ENCODE measurements at places on chromosomes 13 and 19.
A peak's percentile ranks its signal among the peaks of the same experiment; 100 is the strongest.

- no peak for DNase-seq
Observed at GRCh38 chr19:4374498-4375163, 25.7 kb downstream of the SH3GL1 start.

DNA sequence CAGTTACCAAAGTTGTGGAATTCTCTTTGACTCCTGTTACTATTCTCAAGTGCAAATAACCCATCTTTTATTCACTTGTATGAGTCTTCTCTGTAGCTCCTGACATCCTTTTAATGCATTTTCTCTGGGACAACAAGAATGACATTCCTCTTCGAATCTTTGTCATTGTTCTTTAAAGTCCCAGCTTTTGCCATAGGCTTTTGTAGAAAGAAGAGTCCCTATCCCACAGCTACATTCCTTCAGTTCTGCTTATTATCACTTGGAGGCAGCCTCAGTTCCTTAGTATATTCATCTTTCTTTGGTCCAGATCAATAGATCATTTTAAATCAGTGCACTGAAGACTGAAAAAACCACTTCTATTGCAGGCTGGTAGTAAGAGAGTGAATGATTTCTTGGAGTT lies 560.2 kb downstream of the DACH1 start:
- DNase-seq: no peak

DNA sequence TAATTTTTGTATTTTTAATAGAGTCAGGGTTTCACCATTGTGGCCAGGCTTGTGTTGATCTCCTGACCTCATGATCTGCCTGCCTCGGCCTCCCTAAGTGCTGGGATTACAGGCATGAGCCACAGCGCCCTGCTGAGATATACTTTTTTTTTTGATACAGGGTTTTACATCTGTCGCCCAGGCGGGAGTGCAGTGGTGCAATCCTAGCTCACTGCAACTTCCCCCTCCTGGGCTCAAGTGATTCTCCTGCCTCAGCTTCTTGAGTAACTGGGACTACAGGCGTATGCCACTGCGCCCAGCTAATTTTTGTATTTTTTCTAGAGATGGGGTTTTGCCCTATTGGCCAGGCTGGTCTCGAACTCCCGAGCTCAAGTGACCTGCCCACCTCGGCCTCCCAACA lies 2.0 kb downstream of the COLGALT1 start:
- no peak for DNase-seq

GRCh38 chr13:51047434-51048165 lies 63.5 kb downstream of the C13orf42 start:
- DNase-seq: no peak

GRCh38 chr13:60431108-60431700 lies 34.2 kb downstream of the TDRD3 start:
- no peak for DNase-seq

DNA sequence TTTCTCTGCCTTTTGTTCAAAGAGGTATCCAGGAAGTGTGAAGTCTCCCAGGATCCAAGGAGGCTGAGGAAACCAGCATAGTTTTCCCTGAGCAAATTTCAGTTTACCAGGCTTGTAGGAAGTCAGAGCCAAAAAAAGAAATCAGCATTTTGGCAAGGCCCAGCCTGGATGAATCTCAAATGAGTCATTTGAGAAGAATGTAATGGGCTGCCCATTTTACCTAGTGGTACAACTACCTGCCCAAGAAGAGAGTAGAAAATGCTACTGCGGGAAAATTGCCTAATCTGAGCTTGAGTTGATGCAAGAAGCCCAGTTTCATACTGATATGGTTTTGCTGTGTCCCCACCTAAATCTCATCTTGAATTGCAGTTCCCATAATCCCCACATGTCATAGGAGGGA lies 284.1 kb upstream of the ZNF507 start:
- DNase-seq: no peak

DNA sequence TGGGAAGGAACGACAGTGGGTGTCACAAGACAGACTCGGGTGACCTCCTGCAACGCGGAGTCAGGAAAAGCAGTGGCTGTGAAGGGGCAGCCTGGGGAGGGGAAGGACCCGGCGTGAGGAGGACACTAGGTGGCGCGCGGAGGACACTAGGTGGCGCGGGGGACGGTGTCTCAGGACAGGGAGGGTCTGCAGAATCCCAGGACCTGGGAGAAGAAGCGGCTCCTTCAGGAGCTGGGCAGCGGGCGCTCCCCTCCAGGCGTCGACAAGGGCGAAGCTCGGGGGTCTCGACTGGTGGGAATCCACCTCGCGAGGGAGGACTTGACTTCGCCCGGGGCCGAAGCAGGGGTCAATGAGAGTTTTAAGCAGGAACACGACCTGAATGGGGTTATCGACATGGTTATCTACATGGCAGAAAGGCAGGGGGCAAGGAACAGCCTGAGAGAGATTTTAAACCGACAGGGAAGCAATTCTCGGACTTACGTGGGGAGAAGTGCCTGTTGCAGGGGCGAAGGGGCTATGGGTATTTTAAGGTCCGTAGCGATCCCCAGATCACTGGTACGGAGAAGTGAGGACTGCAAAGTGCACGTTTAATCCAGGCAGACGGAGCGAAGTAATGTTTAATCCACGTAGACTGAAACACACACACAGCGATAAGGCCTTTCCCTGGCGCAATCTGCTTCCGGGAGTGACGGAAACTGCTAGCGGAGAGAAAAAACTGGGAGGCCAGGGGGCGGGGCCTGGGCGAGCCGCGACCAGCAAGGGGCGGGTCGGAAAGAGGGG lies at the start of gene ZNF616:
ZNF616 (minus strand) TSS at position 687 of the 780 bp plus-strand sequence. CDS start 9,426 bp downstream, outside the sequence.
- DNase-seq: peak; percentile 98

GRCh38 chr19:51595190-51596175 lies 24.4 kb downstream of the ZNF175 start:
- no peak for DNase-seq

DNA sequence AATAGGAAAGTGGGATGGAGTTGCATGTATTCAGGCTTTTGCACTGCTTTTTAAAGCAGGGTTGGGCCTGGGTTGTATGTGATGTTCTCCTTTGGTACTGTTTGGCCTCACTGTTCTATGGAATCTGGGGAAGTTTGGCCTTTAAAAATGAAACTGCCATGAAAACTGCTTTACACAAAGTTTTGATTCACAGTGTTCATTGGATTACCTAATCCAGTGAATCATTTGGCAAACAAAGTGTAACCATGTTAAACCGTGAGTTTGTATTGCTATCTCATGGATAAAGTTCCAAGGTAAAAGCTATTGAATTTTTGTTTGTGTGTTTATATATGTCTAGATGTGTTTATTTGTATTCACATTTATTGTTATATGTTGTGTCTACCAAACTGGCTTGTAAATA lies 1658.6 kb downstream of the OLFM4 start:
- no peak for DNase-seq

DNA sequence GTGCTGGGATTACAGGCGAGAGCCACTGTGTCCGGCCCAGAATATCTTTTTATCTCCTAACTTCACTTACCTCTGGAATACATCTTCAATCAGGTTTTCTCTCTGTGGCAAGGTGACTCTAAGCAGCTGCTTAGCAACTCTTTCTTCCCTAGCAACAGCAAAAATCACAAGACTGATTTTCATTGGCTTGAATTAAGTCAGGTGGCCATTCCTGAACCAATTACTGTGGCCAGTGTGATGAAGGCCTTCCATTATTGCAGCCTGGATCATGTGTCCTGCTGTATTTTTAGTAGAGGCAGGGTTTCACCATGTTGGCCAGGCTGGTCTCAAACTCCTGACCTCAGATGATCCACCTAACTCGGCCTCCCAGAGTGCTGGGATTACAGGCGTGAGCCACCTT lies 9.0 kb upstream of the LTBP4 start:
- DNase-seq: no peak

- no peak for DNase-seq
Observed at GRCh38 chr19:47786566-47786965, 8.1 kb downstream of the SELENOW start.

DNA sequence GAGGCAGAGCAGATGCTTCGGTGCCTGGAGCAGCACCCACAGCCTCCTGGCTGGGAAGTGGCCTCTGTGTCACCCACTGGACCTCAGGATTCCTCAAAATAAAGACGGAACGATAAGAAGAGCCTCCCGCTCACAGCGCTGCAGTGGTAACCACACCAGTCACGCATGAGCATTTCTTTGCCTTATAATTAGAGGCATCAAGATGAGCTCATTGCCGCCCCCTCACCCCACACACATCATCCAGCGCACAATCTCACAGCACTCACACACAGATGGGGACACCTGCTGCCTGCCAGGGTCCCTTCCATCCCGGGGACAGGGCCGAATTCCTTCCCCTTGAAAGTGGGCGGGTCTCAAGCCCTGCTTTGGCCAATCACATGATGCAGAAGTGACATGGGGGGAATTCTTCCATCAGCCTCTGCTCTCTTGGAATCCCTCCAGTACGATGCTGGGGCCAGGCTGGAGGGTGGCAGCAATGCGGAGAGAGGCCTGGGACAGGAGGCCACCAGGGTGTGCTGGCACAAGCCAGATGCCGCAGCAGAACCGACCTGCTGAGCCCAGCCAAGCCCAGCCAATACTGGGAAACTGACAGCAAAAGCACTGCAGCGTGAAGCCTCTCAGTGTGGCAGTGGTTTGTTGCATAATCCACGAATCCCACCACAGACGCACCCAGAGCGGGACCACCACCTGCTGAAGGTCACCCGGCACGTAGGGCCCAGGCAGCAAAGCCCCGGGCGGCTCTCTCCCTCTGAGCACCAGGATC lies 16.0 kb downstream of the PIP5K1C start:
- DNase-seq: no peak

DNA sequence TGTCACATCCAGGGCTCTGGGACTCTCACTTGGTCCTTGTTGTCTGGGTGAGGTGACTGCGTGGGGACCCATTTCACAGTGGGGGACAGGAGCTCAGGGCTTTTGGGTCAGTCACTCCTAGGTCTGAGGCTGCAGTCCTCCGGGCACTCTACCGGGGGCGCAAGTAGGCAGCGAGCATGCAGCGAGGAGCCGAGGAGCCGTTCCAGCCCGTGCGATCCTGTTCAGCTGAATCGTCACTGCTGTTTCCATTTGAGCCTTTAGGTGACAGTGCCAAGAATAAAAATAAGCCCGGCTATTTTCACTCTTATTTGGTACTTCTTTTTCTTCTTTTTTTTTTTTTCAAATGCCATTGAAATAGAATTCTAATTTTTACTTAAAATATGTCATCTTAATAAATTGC lies 126.5 kb downstream of the ZNF536 start:
- no peak for DNase-seq

DNA sequence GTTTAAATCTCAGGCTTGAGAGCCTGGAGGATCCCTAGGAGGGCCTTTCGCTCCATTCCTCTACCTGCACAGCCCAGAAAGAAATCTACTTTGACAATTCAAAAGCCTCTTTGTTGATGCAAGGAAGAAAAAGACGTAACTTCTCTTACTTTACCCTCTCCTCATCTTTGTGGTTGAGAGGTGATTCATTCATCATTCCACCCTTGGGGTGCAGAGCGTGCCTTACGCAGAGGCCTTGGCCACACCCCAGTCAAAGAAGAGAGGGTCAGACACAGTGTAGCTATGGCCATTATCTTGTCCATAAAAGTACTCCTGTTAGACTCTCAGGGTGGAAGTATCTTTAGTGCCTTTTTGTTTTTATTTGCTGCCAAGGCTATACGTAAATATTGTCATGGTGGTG lies 184.0 kb downstream of the IRS2 start:
- DNase-seq: no peak

DNA sequence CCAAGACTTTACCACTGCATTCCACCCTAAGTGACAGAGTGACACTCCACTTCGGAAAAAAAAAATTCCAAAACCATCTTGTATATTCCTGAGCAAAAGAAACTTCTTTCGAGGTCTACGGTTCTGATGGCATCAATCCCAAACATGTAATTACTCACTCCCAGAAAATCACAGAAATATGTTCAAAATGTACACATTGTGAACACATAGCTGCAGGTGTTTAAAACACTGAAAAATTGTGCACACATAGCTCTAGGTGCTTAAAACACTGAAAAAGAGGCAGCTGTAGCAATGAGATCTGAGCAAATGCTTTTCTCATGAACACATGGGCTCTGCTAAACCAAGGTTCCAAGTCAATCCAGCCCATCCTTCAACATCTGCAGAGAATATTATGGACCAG lies 14.0 kb upstream of the ZNF468 start:
- DNase-seq: no peak

- DNase-seq: no peak
Observed at GRCh38 chr19:55362990-55363716, at the start of gene GARIN5B. TSS of gene GARIN5B (minus strand) at chr19:55363260. CDS start at chr19:55363066, 194 bp downstream.

DNA sequence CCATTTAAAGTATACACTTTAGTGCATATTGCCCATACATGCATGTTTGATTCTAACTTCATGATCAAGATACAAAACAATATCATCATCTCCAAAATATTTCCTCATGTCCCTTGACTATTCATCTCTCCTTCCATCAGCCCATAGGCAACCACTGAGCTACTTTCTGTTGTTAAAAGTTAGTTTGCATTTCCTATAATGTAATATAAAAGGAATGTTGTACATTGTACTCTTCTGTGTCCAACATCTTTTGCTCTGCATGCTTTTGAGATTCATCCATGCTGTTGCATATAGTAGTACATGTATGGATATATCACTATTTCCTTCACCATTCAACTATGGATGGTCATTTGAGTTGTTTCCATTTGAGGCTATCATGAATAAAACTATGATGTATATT lies 74.7 kb downstream of the ITGBL1 start:
- no peak for DNase-seq

- DNase-seq: no peak
Observed at GRCh38 chr13:27182844-27183497, 11.4 kb upstream of the USP12 start.

GRCh38 chr13:40146611-40147117 lies 491.2 kb downstream of the COG6 start:
- no peak for DNase-seq

DNA sequence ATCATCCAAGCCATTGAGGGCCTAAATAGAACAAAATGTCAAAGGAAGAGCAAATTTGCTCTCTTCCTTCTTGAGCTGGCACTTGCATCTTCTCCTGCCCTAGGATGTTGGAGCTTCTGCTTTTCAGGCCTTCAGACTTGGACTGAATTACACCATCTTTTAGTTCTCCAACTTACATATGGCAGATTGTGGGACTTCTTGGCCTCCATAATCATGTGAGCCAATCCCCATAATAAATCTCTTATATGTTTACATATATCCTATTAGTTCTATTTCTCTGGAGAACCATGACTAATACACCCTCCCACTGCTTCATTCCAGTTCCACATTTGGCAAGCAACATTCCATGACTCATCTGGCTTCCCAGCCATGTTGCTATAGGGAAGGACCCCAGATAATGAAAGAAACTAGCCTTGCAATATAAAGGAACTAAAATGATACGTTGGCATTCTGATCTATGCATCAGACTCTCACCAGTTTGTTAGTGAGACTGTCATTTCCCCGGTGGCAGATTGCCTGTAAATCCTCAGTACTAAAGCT lies 11.0 kb upstream of the ACOD1 start:
- DNase-seq: no peak

GRCh38 chr19:37329686-37330085 lies 41.2 kb upstream of the ZNF527 start:
- DNase-seq: no peak

- DNase-seq: no peak
Observed at GRCh38 chr13:84430446-84430845, 548.2 kb upstream of the SLITRK1 start.

- no peak for DNase-seq
Observed at GRCh38 chr19:31723101-31723500, 373.9 kb upstream of the TSHZ3 start.

All from type B pancreatic cell (in vitro differentiated cells).